ENCODE measurements at places on chromosomes 2 and 18. TPM values are rescaled to one million over a fixed set of nuclear protein-coding genes. Genes with fewer than 3 reads are reported as not detected.

GRCh38 chr2:188318161-188318749 is 26.6 kb downstream of the GULP1 start:
- no peaks in the 10 kb centered on the region for H3K36me3 ChIP-seq
- H3K27ac ChIP-seq = no peak overlapping the region
- no peaks in the 10 kb centered on the region for H3K4me1 ChIP-seq
- H3K27me3 ChIP-seq = no peaks in the 10 kb centered on the region
- no peak for DNase-seq

- no peaks in the 10 kb centered on the region for H3K4me1 ChIP-seq
- H3K36me3 ChIP-seq = no peaks in the 10 kb centered on the region
- no peak overlapping the region for H3K27ac ChIP-seq
- no peak for DNase-seq
- no peaks in the 10 kb centered on the region for H3K27me3 ChIP-seq
Measured at GRCh38 chr18:51821610-51822009, 518.4 kb upstream of the DCC start.

GRCh38 chr2:219243291-219243761 is 1.9 kb downstream of the GLB1L start:
- no peak for DNase-seq
- peaks cover 11% of the 10 kb centered on the region for H3K36me3 ChIP-seq
- H3K27me3 ChIP-seq = no peaks in the 10 kb centered on the region
- H3K27ac ChIP-seq = peak overlapping the region; percentile 75
- H3K4me1 ChIP-seq = peaks cover 42% of the 10 kb centered on the region

- peaks cover 2% of the 10 kb centered on the region for H3K27me3 ChIP-seq
- H3K27ac ChIP-seq = peak overlapping the region; percentile 95
- DNase-seq = no peak
- peaks cover 9% of the 10 kb centered on the region for H3K36me3 ChIP-seq
- peaks cover 15% of the 10 kb centered on the region for H3K4me1 ChIP-seq
Measured at GRCh38 chr2:99140860-99141109, 722 bp upstream of the C2orf15 start.

DNA sequence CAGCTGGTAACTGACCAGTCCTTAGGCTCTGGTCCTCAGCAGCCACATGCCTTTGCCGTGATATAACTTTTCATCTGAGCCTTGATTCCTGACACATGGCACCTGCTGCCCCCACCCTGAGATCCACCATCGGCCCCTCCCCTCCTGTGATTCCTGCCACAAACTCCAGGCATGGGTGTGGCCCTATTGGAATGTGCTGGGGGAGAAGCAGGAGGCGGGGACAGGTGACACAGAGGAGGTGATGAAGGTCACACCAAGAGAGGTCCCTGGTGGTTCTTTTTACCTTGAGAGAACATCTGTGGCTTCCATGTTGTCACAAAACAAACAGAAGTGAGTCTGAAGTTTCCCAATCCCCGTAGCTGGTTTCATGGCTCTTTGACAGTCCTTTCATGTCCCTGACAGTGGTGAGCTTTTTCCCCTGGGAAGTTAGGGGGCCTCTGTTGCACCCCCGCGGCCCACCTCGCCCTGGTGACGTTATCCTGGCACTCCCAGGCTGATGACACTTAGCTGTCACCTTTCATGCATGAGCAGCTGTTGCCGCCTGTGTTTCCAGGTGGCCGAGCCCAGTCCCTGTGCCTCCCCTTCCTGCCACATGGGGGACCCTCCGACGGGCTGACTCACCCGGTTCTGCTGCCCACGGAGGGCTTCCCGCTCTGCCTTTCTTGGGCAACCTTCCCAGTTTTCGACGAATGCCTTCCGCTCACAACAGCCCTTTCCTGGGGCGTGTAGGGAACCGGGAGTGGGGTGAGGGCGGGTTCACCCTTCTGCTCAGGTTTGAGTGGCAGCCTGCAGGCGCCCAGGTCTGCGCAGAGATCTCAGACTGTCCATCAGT is 66.3 kb upstream of the GLI2 start:
- H3K36me3 ChIP-seq = no peaks in the 10 kb centered on the region
- H3K4me3 ChIP-seq = no peak overlapping the region
- H3K27ac ChIP-seq = no peak overlapping the region

DNA sequence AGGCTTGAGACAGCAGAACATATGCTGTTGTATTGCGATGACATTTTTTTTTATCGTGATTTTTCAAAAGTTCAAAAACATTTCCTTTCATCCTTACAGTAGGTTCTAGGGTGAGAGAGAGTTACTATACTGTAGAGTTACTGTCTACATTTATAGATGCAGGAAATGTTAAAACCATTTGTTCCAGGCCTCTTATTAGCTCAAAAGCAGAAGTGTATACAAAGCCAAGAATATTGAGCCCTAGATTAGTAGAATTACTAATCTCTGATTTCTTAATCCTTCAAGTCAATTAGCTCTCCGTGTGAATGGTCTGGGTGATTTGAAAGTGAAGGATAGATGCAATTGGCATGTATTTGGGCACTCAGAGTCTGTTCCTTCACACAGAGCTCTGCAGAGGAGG is 73.1 kb downstream of the MAPRE2 start:
- peak overlapping the region; percentile 18 for H3K27ac ChIP-seq
- H3K36me3 ChIP-seq = peaks cover 32% of the 10 kb centered on the region
- DNase-seq = no peak
- no peaks in the 10 kb centered on the region for H3K27me3 ChIP-seq
- no peak overlapping the region for H3K4me3 ChIP-seq

DNA sequence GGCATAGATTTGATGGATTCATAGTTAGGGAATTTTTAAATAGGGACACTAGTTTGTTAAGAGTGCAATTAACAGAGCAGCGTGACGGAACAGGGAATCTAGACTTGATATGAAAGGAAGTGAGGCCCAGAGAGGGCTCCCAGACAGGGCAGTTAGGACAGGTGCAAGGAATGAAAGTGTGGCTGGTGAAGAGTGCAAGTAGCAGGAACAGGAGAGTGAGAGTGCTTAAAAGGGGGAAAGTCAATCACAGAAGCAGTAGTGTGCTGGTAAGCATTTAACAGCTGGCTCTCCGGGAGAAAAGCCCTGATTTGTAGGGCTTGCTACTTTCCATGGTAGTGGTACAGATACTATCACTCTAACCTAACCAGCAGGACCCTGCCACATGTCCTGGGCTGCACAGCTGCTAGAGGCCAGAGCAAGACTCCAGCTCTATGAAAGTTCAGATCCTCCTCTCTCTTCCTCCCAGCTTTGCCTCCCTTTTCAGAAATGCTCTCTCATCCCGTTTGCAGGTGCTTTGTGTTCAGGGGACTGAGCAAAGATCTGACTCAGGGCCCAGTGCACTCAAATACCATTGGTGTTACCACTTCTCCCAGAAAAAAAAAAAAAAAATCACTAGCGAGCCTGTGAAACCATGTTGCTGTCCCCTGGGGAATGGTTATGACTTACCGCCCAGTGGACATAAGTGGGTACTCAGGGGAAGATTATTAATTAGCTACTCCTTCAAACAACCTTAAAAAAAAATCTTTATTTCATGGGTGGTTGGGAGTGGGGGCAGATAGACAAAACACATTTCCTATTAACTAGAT is 18.1 kb upstream of the GCFC2 start:
- H3K27ac ChIP-seq = no peak overlapping the region
- no peak for DNase-seq
- H3K4me1 ChIP-seq = no peaks in the 10 kb centered on the region
- peaks cover 4% of the 10 kb centered on the region for H3K27me3 ChIP-seq

GRCh38 chr18:43883886-43884285 is 606.6 kb upstream of the SYT4 start:
- no peak overlapping the region for H3K27ac ChIP-seq
- no peak overlapping the region for H3K4me3 ChIP-seq
- H3K4me1 ChIP-seq = no peaks in the 10 kb centered on the region
- DNase-seq = no peak
- no peaks in the 10 kb centered on the region for H3K27me3 ChIP-seq

DNA sequence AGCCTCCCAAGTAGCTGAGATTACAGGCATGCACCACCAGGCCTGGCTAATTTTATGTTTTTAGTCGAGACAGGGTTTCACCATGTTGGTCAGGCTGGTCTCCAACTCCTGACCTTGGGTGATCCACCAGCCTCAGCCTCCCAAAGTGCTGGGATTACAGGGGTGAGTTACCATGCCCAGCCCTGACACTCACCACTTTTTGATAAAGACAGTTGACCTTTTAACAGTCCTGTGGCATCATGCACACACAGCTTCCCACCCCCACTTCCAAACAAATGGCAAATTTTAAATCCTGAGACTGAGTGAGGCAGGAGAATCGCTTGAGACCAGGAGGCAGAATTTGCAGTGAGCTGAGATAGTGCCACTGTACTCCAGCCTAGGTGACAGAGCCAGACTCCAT is 6.2 kb upstream of the DNAJB2 start:
- DNase-seq = no peak
- peaks cover 13% of the 10 kb centered on the region for H3K4me1 ChIP-seq
- H3K4me3 ChIP-seq = no peak overlapping the region

DNA sequence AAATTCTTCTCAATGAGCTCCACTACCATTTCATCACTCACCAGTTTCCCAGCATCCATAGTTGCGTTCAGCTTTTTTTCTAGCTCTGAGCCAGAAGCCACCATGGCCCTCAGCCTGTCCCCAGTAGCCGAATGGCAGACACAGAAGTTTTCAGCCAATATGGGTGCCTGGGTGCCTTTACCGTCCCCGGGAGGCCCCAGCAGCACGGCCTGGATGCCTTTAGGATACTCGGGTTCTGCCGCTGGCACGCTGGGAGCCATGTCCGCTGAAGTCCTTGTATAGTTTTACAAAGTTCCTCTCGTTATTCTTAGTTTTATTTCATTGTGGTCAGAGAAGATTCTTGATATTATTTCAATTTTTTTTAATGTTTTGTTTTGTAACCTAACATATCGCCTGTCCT is 187.2 kb downstream of the MEMO1 start:
- peaks cover 2% of the 10 kb centered on the region for H3K27me3 ChIP-seq
- peaks cover 3% of the 10 kb centered on the region for H3K36me3 ChIP-seq
- H3K4me3 ChIP-seq = no peak overlapping the region
- no peaks in the 10 kb centered on the region for H3K4me1 ChIP-seq

Gene GALR1
- total RNA-seq = not detected

Gene UGT1A4
- total RNA-seq = not detected
